ENCODE measurements at places on chromosomes 16 and 17.

GRCh38 chr17:20026960-20027359, 17.8 kb downstream of the SPECC1 start:
- DNase-seq = no peak

GRCh38 chr16:68385371-68385770, 62.9 kb downstream of the SMPD3 start:
- no peak for DNase-seq

DNA sequence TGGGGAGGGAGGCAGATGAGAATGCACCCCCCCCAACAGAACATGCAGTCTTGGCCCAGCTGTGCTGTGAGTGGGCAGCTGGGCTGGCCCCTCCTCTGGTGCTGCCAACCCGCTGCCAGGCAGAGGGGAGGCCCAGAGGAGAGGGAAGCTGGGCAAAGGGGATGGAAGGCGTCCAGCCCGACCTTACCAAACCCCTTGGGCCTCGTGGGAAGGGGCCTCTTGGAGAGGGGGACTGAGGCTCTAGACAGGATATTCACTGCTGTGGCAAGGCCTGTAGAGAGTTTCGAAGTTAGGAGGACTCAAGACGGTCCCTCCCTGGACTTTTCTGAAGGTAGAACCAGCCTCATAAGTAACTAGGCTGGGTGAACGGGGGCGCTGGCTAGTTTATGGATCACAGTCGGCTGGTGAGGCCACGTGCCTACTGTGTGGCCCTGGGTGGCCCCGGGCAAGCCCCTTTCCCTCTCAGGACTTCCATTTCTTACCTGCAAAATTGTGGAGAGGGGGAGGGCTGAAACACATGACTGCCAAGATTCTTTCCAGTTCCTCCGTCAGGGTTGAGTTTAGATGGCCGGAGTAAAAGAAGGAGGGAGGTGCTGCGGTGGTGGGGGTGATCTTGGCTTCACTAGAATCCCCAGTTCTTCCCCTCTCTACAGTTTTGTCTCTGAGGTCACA, 857 bp upstream of the STAT5A start:
- DNase-seq = peak; percentile 80

- DNase-seq = no peak
These were observed 63.0 kb upstream of the CRYM start for GRCh38 chr16:21341101-21341500.

DNA sequence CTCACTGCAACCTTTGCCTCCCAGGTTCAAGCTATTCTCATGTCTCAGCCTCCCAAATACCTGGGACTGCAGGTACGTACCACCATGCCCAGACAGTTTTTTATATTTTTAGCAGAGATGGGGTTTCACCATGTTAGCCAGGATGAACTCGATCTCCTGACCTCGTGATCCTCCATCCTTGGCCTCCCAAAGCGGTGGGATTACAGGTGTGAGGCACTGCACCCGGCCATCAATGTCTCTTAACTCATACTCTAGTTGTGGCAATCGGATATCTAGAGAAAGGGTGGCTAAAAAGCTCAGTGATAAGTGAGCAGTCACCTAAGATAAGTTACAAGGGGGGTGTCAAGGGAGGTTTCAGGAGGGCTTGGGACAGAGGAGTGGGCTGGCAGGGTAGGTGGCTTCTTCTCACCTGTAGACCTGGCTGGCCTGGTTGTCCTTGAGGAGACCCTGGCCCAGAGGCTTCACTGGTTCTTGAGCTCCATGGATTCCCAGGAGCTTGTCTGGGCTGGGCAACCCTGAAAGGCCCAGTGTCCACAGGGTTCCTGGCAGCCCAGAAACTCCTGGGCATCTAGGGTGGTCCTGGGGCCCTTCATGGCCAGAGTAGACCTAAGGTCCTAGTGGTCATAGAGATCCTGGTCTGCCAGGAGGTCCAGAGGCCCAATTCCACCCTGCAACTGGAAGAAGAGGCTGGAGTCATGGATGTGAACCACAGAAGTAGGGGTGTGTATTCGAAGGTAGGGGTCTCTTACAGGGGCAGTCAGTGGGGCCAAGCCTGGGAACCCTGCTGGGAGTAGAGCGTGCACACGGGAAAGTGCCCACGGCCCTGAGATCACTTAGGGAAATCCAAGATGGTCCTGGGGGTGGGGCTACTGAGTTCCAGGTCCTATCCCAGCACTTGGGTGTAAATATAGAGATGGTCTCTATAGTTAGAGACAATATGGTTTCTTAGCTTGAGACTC, 12.7 kb upstream of the IGFBP4 start:
- peak; percentile 49 for DNase-seq

DNA sequence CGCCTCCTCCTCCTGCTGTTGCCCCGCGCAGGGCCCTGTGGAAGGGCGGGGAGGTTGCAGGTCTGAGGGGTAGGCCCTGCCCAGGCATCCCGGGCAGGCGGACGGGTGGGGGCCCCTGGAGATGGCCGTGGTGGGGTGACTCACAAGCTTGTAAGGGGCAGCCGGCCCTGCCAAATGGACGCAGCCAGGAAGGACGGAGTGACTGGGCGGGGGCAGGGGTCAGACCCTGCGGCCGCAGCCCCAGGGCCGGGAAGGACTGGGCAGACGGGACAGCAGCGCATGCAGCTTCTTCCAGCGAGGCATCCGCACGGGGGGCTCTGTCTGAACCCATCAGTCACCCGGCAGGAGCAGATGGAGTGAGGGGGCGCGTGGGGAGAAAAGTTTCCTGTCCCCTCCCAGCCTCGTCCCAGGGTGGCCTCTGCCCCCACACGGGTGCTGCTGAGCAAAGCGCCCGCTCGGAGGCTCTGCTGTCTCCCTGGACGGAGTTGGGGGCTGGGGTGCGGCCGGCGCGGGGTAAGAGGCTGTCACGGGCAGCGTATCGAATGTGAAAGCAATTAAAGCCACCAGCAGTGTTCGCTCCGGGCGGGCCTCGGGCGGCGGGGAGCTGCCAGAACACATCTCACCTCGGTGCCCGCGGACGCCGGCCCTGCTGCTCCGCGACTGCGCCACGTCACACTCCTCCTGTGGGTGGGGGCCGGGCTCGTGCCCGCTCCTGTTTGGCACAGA, 5.4 kb upstream of the PRR35 start:
- DNase-seq = no peak

- DNase-seq = no peak
These were observed 3.5 kb downstream of the RAB40C start for GRCh38 chr16:593406-593805.

GRCh38 chr16:9860876-9861275, 321.4 kb downstream of the GRIN2A start:
- no peak for DNase-seq

DNA sequence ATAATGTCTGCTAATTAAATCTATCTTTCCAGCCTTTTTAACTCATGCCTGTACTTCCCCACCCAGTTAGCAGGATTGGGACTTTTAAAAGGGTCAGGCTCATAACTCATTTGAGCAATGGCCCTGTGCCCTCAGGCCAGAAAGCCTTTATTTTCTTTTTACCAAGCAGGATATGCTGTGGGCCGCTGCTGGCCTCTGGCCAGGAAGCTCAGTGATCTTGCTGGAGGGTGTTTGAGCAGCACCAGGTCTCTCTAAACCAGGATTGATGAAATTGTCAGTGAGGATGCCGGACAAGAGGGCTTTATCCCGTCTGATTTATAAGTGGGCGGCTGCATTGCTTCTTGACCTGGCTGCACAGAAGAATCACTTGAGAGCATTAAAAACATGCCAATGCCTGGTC, 187.8 kb downstream of the RAB11FIP4 start:
- DNase-seq = no peak

DNA sequence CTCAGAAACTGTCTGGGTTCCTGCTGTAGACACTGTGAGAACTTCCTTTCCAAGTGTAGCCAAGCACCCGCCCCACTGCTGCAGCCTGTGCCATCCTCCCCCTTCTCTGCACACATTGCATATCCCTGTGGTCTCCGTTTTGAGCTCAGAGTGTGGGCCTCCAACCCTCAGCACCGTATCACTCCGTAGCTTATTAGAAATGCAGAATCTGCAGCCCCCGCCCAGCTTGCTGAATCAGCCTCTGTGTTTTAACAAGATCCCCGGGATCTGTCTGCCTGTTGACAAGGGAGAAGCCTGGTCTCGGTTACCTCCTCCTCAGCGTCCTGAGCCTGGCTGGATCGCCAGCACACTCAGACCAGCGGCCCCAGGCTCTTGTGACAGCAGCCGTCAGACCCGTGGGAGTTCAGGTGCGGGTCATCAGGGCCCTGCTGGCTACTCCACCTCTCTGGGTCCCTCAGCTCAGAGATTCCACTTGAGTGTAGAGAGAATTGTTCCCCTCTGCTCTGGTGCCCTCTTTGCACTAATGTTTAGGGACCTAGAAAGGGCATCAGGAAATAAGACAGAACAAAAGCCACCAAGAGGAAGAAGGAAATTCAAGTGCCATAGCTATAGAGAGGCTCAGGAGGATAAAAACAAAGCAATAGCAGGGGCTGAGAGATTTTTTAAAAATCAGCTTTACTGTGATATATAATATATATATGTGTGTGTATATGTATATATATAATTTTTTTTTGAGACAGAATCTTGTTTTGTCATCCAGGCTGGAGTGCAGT, 92.3 kb downstream of the PITPNC1 start:
- no peak for DNase-seq

DNA sequence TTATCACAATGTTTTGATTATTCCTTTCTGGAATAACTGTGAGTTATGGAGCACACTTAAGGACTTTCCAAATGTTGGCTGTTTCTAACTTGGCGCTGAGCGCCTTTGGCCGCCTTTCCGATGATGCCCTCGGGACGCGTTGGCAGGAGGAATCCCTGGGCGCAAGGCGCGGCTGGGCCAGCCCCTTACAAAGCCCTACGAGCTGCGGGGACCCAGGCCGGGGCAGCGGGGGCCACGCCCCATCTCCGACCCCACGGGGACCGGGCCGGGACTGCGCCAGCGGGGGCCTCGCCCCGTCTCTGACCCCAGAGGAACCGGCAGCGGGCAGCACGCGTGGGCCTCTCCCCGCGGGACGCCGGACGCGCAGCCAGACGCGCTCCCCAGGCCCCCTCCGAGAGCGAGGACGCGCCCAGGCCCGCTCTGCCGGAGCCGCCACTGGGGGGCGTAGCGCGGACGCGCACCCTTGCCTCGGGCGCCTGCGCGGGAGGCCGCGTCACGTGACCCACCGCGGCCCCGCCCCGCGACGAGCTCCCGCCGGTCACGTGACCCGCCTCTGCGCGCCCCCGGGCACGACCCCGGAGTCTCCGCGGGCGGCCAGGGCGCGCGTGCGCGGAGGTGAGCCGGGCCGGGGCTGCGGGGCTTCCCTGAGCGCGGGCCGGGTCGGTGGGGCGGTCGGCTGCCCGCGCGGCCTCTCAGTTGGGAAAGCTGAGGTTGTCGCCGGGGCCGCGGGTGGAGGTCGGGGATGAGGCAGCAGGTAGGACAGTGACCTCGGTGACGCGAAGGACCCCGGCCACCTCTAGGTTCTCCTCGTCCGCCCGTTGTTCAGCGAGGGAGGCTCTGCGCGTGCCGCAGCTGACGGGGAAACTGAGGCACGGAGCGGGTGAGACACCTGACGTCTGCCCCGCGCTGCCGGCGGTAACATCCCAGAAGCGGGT, at the start of gene GAA:
TSS of gene GAA (plus strand) at position 571 of the 935 bp plus-strand sequence. CDS start 3,006 bp downstream, outside the sequence.
- DNase-seq = peak; percentile 95

DNA sequence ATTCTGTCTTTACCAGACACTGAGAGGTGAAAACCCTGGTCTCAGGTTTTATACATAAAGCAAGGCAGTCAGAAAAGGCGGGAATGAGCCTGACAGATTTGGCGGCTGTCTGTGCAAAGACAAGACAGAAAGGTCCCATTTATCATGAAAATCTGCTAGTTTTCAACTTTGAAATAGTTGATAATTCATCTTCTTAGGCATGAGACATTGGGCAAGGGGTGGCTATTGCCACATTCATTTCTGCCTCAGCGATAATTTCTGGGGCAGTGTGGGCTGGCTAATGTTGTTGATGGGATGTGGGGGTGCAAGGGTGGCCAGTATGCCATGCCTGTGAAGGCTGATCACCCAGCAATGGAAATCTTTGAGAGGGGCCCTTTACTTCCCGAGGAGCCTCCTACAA, 173.8 kb upstream of the RPH3AL start:
- DNase-seq = no peak

DNA sequence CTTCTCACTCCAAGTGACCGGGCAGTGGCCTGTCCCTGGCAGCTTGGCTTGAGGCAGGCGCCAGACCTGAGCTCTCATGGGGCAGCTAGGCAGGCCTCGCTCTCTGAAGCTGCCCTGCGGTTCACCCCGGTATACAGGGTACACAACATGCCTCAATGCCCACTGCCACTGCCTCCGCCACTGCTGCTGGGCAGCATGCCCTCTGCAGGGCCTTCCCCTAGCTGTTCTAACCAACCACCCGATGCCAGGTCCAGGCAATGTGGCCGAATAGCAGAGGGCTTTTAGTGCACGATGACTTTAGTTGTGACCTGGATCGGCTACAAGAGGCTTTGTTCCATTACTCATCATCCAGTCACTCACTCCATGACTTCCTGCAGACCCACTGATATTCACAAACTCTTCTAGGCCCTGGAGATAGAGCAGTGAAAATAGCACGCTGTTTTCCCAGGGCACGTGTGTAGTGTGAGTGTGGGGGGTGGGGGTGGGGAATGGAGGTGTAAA, 19.7 kb downstream of the CDC42EP4 start:
- no peak for DNase-seq

DNA sequence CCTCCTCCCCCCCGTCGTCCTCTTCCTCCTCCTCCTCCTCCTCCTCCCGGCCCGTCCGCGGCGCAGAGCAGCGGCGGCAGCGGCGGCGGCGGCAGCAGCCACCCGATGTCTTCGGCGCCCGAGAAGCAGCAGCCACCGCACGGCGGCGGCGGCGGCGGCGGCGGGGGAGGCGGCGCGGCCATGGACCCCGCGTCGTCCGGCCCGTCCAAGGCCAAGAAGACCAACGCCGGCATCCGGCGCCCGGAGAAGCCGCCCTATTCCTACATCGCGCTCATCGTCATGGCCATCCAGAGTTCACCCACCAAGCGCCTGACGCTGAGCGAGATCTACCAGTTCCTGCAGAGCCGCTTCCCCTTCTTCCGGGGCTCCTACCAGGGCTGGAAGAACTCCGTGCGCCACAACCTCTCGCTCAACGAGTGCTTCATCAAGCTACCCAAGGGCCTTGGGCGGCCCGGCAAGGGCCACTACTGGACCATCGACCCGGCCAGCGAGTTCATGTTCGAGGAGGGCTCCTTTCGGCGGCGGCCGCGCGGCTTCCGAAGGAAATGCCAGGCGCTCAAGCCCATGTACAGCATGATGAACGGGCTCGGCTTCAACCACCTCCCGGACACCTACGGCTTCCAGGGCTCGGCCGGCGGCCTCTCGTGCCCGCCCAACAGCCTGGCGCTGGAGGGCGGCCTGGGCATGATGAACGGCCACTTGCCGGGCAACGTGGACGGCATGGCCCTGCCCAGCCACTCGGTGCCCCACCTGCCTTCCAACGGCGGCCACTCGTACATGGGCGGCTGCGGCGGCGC, at the start of gene FOXF1:
TSS of gene FOXF1 (plus strand) at position 63 of the 797 bp plus-strand sequence. CDS start at position 106, 43 bp downstream.
- DNase-seq = no peak

- no peak for DNase-seq
These were observed at the start of gene RILP for GRCh38 chr17:1649844-1650501. Gene RILP (minus strand): TSS chr17:1649866. CDS start chr17:1649804, 62 bp downstream.

DNA sequence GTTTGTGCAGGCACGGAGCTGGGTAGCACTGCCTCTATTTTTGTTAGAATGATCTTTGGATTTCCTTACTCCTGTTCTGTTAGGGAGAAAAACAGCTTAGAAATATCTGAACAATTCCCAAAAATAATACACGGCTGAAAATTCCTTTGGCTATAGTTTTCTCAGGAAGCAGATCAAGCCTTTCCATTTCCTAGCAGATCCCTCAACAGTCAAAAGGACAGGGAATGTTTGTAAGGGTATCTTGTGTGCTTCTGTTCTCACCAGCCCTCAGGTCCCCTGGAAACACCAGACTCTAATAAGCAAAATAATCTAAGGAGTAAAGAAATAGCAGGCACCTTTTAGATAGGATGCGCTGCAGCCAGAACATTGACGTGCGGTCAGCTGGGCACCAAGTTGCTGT, 30.5 kb upstream of the WSB1 start:
- DNase-seq = no peak
